Forelimb muscle (tissue), 1 donor: ENCODE measurements at places on chromosomes 1 and 21. TPM values are rescaled to one million over a fixed set of nuclear protein-coding genes. Genes with fewer than 3 reads are reported as not detected.

DNA sequence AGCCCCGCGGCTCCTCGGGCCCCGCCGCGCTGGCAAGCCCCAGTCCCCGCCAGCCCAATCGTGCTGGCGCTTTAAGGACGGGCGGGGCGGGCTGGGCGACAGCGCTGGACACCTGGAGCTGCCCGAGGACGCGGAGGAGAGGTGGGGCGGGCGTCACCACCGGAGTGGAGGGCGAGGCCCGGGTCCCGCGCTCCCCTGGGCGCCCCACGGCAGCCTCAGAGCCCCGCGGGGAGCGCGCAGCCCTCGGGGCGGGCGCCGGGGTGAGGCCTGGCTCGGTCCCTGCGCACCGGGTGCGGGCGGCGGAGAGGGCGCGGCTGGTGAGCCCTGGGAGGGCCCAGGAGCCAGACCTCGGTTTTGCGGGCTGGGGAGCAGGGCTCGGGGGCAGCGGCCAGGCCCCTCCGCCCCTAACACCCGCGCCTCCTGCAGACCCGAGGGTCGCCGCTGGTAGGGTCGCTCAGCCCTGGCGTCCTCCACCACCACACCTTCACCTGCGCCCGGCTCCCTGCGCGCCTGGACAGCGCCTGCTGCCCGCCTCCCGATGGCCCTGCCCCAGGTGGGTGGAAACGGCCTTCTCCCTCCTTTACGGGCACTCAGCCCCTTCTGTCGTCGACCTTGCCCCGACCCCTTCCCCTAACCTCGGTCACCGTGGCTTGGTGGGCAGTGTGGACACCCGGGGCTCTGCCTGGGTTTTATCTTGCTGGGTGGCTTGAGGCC lies at the start of gene TMEM61:
TMEM61 (plus strand) TSS at position 101 of the 714 bp plus-strand sequence; CDS start at position 539, 438 bp downstream.
- DNase-seq: no peak

- DNase-seq: no peak
Measured at GRCh38 chr1:178607718-178608408, 95.0 kb downstream of the TEX35 start.

SKI gene
- polyA plus RNA-seq: 53.8 TPM

GRCh38 chr1:17470021-17470799 lies 30.7 kb upstream of the RCC2 start:
- DNase-seq: no peak

DNA sequence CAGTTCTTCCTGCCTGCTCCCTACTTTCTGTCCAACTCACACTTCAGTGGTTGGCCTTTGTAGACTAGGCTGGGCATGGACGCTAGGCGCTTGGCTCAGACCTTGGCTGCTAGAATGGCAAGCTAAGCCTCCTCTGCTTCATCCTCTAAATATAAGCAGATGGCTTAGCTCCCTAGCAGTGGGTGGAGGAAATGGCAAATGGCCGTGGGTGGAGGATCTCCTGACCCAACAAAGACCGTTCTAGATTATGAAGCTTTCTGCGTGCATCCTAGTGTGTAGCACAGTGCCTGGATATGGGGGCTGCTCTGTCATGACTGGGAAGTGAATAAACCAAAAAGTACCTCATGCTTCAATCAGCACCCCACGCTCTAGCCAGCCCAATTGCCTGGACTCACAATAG lies 10.4 kb upstream of the ETV3L start:
- DNase-seq: no peak

SLAMF1 gene
- polyA plus RNA-seq: 0.05 TPM

- DNase-seq: no peak
Measured at GRCh38 chr1:93081716-93082115, 2.6 kb downstream of the MTF2 start.

ATP6V1G3 gene
- not detected for polyA plus RNA-seq
